Stimulated activated CD4-positive, alpha-beta T cell treated with anti-CD3 and anti-CD28 coated beads, TNF-alpha, amount 100 ng/mL, for 1 hour (primary cell): ENCODE measurements at places on chromosomes 1 and 21.

GRCh38 chr1:175976865-175977642 lies 230.0 kb downstream of the COP1 start:
- no peak for DNase-seq

- DNase-seq, result no peak
Observed at GRCh38 chr1:20359451-20360330, 69.0 kb downstream of the VWA5B1 start.

DNA sequence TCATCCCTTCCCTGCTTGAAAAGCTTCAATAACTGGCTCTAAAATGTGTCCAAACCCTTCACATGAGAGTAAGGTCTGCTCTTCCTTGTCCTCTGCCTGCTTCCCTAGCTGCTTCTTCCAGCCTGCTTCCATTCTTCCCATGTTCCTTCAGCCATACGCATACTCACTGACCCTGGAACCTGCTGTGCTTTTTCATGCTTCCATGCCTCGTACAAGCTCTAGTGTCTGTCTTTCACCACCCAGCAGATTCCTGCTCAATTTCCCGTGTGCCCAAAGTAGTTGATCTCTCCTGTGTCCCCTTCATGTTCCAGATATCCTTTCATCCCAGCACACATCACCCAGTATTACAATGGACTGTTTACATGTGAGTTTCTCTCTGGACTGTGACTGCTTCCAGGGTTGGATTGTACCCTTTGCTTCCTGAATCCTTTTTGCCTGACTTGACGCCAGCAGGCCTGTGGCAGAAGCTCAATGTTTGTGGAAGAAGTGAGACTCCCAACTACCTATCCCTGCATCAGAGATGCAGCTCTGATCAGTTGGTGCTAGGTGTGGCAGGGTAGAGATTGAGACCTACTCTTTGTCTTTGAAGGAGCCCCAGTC lies 35.9 kb upstream of the RNF19B start:
- no peak for DNase-seq

- DNase-seq, result peak; percentile 57
Observed at GRCh38 chr1:226643177-226643576, 94.6 kb downstream of the STUM start.

GRCh38 chr1:44138239-44138638 lies 3.2 kb downstream of the KLF18 start:
- no peak for DNase-seq

DNA sequence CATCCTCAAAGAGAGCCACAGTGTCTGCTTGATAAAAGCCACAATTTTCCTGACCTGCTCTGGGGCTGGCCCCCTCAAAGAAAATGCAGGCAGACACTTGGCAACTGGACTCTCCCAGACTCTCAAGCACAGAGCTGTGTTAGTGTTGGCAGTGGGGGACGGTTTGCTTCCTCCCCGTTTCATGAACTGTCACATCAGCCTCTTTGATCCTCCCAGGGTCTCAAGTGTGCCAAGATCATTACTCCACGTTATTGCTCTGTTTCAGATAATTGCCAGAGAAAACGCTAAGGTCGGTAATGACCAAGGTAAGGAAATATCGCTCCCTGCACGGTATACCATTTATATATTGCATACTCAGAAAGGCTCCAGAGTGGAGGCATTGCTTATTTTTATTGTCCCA lies 138.8 kb downstream of the NTMT2 start:
- DNase-seq, result no peak

DNA sequence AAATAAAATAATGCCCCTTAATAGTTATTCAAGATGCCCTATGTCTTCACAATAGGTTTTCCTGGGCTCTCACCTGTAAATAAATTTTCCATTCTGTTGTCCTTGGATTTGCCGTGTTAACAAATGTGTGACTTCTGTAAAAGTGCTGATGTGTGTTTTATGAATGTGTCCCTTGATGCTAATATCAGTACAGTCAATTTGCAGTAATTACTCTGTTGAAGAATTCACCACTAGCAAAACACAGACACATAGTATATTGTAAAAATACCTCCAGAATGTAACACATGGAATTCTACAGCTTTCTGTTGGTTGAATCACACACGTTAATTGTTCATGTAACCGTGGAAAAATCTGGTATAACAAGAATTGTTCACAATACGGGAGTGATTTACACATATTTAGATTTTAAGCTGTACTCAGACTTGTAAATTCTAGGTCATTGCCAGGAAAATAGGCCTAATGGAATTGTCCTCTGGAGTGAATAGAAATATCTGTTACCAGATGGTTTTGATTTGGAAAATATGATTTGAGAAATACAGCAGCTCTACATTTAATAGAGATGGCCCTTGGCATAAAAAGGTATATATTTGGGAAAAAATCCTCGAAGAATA lies 36.7 kb upstream of the KCNK2 start:
- no peak for DNase-seq

DNA sequence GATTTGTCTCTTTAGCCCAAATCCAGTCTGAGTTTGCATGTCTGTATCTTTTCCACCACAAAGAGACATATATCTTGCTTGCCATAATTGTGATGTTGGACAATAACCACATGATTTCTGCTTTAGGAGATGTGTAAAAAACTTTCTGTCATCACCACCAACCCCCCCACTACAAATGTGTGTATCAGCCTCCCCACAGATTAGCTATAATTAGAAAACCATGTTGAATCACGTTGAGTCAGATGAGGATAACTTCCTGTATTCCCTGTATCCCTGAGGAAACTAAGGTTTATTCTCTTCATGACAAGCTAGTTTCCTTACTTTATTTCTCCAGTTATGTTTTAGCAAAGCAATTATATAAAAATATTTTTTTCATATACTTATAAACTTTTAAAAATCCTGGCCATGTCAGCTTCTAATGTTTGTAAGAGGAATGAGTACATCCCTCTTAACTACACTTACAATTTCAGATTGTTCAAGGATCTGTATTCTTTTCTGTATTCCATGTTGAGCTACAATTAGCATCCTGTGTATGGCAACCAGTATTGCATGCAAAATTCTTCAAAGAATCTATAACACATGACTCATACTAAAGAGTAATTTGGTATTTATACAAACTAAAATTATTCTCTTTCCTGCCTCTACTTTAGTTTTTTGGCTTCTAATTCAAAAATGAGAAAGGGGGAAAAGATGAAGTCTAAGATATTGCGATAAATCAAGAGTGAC lies 143.0 kb downstream of the FMN2 start:
- no peak for DNase-seq

- no peak for DNase-seq
Observed at GRCh38 chr1:174209347-174210187, 50.2 kb downstream of the RABGAP1L start.

DNA sequence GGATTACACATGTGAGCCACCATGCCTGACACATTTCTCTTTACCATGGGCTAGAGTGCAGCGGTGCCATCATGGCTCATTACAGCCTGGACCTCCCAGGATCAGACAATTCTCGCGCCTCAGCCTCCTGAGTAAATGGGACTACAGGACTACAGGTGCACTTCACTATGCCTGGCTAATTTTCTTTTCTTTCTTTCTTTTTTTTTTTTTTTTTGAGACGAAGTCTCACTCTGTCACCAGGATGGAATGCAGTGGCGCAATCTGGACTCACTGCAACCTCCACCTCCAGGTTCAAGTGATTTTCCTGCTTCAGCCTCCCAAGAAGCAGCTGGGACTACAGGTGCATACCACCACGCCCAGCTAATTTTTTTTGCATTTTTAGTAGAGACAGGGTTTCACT lies 14.8 kb upstream of the KIF1B start:
- no peak for DNase-seq

- no peak for DNase-seq
Observed at GRCh38 chr1:157985473-157985872, 8.0 kb upstream of the KIRREL1 start.

DNA sequence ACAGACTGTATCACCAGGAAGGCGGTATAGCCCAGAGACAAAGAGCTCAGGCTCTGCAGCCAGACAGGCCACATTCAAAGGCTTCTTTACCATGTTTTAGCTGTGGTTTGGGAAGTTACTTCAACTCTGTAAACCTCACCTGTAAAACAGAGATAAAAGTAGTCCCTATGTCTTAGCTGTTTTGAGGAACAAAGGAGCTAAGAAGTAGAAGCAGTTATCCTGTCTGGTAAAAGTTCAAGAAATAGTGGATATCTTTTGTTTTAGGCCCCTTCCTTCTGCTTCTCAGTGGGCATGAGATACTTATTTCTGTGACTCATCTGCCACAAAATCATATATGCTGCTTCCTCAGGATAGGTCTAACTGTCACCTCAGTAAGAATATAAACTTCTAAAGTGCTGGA lies 6.5 kb downstream of the CD34 start:
- DNase-seq, result no peak

- DNase-seq, result no peak
Observed at GRCh38 chr1:54475946-54476516, 69.8 kb upstream of the SSBP3 start.

DNA sequence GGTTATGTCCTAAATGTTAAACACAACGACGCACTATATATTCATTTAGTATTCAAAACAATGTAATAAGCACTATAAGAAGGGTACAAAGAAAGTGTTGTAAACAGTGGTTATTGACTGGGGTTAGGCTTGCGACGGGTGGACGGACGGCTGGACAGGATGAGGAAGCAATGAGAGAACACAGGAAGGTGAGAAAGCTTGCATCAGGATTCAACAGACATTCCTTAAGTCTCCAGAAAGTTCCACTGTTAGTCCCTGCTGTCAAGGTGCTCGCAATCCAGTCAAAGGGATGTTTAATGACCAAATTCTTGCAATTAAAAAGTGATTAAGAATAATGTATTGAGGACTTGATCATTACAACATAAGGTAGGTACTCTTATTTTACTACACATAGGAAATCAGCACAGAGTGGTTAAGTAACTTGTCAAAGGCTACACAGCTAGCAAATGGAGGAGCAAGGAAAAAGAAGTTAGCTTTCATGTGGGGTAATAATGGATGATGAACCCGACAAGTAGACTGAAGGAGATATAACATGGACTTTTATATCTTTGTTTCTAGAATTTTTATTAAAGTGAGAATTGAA lies 994 bp upstream of the ACBD6 start:
- no peak for DNase-seq

- no peak for DNase-seq
Observed at GRCh38 chr1:12580054-12580887, 37.7 kb downstream of the DHRS3 start.

- no peak for DNase-seq
Observed at GRCh38 chr1:36156329-36157114, 562 bp downstream of the MAP7D1 start.

DNA sequence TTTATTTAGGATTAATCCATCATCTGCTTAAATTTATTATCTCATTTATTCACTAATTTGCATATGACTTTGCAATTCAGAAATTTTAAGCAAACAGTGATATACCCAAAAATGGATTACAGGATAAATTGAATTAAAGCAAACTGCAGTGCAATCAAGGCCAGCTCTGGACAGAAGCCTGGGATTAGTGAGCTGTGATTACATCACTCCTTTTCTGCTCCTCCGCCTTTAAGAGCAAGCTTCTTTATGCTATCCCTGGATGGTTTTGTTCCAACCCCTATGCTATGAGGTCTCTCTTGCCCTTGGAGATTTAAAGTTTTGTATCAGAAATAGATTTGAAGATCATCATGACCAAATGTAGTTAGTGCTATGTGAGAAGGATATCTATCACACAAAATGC lies 32.6 kb downstream of the GPR52 start:
- DNase-seq, result no peak

- DNase-seq, result no peak
Observed at GRCh38 chr1:31198150-31198549, 41.5 kb downstream of the NKAIN1 start.

DNA sequence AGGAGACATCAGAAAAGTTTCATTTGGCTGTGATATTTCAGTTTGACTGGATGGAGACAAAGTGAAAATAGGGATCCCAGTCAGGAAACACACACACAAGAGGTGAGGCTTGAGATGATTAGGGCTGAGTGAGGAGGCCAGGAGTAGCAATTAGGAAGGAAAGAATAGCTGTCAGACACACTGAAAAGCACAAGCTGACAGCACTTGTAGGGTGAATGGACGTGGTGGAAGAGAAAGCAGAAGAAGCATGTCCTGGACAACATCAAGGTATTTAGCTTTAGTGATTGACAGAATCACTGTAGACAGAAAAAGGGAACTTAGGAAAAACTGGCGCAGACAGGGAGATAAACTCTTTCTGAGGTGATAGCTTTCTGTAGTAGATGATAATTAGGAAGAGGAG lies 347.7 kb downstream of the TGFB2 start:
- no peak for DNase-seq

DNA sequence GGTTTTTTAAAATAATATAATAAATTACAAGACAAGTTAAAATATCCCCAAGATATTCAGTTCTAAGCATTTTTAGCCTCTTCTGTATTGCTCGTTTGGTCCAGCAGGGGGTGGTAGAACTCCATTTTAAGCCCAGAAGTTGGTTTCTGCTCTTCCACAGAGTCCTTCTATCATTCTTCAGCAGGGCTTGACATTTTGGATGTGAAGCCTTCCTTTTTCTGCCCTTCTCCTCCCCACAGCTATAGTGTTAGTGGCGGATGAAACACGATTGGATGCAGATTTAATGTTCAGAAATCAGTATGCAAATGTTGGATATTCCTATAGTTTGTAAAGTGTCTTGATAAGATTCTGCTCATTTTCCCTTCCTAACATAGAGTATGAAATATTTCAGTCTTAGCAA lies 1.4 kb downstream of the NCAM2 start:
- no peak for DNase-seq

DNA sequence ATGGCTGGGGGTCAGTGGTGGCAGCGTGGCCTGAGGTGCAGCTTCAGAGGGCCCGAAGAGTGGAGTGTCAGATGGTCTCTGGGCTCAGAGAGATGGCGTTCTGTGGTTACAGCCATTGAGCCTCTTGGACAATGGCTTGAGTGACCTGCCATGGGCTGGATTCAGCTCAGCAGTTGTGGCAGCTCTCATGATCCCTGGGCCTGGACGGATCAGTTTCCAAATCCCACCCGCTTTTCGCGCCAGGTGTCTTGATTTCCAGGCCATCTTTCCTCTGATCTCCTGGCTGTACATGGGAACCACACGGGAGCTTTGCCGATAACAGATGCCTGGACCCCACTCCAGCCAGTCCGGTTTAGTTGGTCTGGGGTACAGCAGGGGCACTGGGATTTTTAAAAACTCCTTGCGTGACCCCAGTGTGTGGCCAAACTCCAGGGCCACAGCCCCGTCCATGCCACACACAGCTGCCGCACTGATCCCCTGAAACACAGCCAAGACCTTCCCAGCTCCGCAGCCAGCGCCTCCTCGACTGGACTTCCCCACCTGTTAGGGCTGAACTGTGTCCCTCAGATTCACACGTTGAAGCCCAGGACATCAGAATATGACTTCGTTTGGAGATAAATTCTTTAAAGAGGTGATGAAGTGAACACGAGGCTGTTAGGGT lies 67.9 kb downstream of the ATP5PO start:
- DNase-seq, result no peak
